ENCODE measurements at places on chromosomes 2 and 18.

- no peak for DNase-seq
Measured at GRCh38 chr18:47050468-47050867, 15.0 kb upstream of the ELOA2 start.

- DNase-seq, result no peak
Measured at GRCh38 chr2:223475901-223476300, 126.3 kb downstream of the SCG2 start.

- no peak for DNase-seq
Measured at GRCh38 chr18:70659036-70659925, 370.4 kb downstream of the SOCS6 start.

GRCh38 chr18:79218605-79219190 is 149.5 kb downstream of the ATP9B start:
- DNase-seq, result no peak

DNA sequence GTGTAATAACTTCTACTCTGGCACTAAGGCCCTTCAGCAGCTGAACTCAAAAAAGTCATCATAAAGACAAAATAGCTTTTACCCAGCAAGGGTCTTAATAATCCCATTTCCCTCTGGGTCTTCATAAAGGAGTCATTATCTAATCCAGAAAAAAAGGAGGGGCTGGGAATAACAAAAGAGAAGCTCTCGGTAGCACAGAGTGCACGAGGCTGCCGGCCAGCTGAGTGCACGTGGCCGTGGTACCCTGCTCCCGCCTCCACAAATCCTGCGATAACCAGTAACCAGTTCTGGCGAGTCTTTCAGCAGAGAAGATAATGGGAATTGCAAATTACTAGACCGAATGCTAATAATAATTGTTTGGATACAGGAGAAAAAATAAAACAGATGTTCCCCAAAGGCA is 7.5 kb downstream of the NRP2 start:
- no peak for DNase-seq

GRCh38 chr2:73283545-73284295 is 558 bp downstream of the FBXO41 start:
- peak; percentile 60 for DNase-seq
